GM03348 (cell line): ENCODE measurements at places on chromosomes 16 and 17.

DNA sequence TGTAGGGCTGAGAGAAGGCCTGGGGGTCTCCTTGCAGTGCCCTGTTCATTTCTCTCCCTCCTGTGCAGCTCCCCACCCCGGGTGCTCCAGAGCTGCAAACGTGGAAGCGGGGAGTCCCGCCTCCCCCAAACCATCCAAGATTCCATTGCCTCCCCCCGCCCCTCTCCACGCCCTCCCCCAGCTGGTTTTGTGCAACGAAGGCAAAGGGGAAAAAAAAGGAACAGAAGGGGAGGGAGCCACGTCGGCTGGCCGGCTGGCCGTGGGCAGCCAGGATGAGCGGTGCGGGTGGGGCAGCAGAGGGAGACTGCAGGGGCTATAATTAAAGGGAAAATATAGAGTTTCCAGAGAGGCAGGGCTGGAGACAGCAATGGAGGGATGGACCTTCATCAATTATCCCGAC, 1.7 kb upstream of the COL1A1 start:
- peak; percentile 85 for DNase-seq

GRCh38 chr16:48682971-48683370, 73.0 kb upstream of the N4BP1 start:
- DNase-seq = no peak

- peak; percentile 79 for DNase-seq
These were observed 50.6 kb downstream of the LMF1 start for GRCh38 chr16:920051-920681.

- no peak for DNase-seq
These were observed 718.1 kb upstream of the EEF2KMT start for GRCh38 chr16:5815570-5816237.

DNA sequence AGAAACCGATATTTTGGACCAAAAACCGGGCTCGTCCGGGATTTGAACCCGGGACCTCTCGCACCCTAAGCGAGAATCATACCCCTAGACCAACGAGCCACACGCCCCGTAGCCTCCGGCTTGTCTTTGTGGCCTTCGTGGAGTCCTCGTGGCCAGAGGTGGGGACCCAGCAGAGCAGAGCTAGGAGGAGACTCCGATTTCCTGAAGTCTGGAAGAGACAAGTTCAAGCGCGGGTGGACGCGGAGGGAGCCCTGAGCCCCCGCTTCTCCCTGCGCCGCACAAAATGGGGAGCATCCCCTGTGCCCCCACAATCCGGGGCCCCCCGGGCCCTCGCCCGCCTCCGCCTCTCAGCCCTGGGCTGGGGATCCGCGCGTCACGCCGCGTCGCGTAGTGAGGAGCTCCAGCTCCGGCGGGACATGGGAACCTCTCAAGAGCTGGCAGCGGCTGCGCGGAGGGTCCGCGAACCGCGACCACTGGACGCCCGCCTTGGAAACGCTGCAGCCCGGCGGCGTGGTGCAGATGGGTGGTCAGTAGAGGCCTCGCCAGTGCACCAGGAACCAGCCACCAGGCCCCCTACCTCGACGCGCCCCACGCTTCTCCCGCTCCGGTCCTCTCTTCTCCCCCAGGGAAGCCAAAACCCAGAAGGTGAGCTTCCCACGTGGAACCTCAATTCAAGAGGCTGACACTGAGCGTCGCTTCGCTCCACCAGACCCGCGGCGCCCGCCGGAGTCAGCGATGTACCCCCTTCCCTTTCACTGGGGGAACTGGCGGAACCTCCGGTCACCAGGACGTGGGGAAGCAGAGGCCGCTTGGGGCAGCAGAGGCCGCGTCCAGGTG, 5.2 kb upstream of the OR1F1 start:
- DNase-seq = peak; percentile 76
